Stimulated activated CD8-positive, alpha-beta memory T cell treated with anti-CD3 and anti-CD28 coated beads, Interleukin-7, amount 100 ng/mL, for 1 hour (primary cell): ENCODE measurements at places on chromosomes 4 and X.
A peak's percentile ranks its signal among the peaks of the same experiment; 100 is the strongest.

- DNase-seq: no peak
Observed at GRCh38 chrX:109472939-109473735, 8.7 kb downstream of the GUCY2F start.

GRCh38 chr4:34921391-34921790 is 1322.9 kb downstream of the ARAP2 start:
- no peak for DNase-seq

DNA sequence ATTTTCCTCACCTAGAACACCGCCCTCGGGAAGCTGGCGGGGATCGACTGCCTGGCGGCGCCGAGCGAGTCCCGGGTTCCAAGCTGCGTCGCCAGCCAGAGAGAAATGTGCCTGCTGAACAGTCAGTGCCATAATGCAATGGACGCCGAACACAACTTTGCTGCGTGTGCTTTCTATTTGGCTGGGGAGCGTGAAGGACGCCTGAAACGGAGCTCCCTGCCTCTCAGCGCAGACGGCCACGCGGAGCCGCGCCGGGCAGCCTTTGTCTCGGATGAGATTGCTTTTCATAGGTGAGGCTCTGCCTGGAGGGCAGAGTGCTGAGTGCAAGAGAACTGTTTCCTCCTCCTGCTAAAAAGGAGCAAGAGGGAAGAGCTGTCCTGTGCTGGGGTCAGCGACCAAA is 107.7 kb upstream of the BCOR start:
- no peak for DNase-seq

GRCh38 chrX:11363069-11363594 is 69.9 kb downstream of the AMELX start:
- DNase-seq: no peak

GRCh38 chr4:42420140-42420539 is 22.9 kb downstream of the SHISA3 start:
- no peak for DNase-seq

DNA sequence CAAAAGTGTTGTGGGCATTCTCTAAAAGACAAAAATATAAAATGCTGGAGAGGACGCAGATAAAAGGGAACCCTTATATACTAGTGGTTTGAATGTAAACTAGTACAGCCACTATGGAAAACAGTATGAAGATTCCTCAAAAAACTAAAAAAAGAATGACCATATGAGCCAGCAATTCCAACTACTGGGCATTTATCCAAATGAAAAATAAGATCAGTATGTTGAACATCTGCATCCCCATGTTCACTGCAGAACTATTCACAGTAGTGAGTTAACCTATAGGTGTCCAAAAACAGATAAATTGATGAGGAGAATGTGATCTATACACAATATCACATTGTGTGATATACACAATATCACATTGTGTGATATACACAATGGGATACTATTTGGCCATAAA is 1615.3 kb downstream of the PCDH18 start:
- no peak for DNase-seq

GRCh38 chr4:148154769-148155168 is 287.4 kb downstream of the NR3C2 start:
- no peak for DNase-seq

GRCh38 chr4:79759793-79760192 is 313.2 kb downstream of the ANTXR2 start:
- no peak for DNase-seq

- no peak for DNase-seq
Observed at GRCh38 chr4:10311939-10312338, 145.3 kb downstream of the ZNF518B start.

- DNase-seq: no peak
Observed at GRCh38 chr4:169305651-169306050, 34.9 kb upstream of the SH3RF1 start.

- no peak for DNase-seq
Observed at GRCh38 chr4:15936495-15936894, 2.0 kb downstream of the FGFBP1 start.

GRCh38 chr4:87423317-87424098 is 1.1 kb downstream of the NUDT9 start:
- no peak for DNase-seq

DNA sequence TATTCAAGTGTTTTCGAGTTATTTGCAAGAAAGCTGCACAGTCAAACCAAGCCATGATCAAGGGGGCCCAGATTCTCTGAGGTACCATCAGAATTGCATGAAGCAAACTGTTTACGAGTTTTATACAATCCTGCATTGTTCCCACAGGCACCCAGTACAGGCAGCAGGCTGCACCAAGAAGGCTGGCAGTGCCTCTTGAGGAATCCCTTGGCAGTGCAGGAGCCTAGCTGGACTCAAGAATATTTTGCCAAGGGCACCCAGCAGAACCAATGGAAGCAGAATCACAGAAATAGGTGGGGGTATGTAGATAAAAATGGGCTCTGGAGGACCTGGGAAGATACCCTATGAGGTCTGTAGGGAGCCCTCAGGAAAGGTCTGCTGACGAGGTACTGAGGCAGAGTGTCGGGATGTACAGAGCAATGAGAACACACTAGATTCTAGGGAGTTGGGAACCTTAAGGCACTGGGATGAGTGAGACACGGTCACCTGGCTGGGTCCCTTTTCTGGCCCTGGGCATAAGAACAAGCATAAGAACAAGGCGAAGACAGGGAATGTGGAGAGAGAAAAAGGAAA is 2.5 kb upstream of the PLP1 start:
- no peak for DNase-seq

GRCh38 chrX:83934220-83934619 is 73.3 kb downstream of the CYLC1 start:
- DNase-seq: no peak

DNA sequence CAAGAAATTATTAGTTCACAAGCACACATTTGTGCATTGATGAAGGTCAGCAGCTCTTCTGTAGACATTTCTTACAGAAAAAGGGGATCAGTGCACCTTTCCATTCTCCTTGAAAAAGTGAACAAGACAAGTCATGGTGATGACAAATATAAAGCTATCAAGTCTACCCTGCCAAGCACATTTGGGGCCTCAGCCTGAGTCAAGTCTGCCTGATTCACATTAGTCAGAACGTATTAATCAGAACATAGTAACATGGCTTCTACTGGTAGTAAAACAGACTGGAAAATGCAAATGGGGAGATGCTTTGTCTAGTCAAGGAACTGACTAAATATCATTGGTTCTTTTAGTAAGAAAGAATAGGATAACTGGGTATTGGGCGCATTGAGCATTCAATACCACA is 2305.1 kb downstream of the PCDH7 start:
- no peak for DNase-seq

DNA sequence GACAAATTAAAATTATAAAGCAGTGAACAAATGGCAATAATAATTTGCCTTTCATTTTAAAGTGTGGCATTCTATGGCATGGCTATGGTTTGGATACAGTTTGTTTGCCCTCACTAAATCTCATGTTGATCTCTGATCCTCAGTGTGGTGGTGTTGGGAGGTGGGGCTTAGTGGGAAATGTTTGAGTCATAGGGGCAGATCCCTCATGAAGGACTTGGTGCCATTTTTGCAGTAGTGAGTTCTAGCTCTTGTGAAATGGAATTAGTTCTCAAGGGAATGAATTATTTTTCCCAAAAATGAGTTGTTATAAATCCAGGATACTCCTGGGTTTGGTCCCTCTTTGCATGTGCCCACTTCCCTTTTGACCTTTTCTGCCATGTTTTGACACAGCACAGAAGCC is 181.4 kb downstream of the AMELX start:
- DNase-seq: no peak

GRCh38 chr4:176193938-176194337 is 1.4 kb downstream of the SPATA4 start:
- DNase-seq: no peak

- no peak for DNase-seq
Observed at GRCh38 chrX:99397879-99398278, 1012.2 kb downstream of the PCDH19 start.

DNA sequence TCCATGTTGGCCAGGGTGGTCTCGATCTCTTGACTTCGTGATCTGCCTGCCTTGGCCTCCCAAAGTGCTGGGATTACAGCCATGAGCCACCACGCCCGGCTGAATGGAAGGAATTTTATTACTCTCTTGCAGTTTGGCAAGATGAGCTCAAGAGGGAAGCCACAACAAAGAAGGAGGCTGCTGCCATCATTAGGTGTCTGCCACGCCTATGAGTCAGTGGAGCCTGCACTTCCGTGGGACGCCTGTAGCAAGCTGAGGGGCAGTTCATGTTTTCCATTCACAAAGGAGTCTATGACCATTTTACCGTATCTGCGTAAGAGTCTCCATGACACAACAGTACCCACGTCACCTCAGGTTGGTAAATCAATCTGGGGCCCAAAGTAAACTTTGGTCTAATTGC is 51.2 kb upstream of the CHRNA9 start:
- DNase-seq: peak; percentile 49

DNA sequence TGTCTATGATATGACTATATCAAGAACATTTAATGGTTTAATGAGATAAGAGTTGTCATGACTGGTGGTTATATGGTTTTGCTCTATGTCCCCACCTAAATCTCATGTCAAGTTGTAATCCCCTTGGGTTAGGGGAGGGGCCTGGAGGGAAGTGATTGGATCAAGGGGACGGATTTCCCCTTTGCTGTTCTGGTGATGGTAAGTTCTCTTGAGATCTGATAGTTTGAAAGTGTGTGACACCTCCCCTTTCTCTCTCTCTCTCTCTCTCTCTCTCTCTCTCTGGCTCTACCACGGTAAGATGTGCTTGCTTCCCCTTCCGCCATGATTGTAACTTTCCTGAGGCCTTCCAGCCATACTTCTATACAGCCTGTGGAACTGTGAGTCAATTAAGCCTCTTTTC is 803.4 kb downstream of the TRIML1 start:
- DNase-seq: no peak

DNA sequence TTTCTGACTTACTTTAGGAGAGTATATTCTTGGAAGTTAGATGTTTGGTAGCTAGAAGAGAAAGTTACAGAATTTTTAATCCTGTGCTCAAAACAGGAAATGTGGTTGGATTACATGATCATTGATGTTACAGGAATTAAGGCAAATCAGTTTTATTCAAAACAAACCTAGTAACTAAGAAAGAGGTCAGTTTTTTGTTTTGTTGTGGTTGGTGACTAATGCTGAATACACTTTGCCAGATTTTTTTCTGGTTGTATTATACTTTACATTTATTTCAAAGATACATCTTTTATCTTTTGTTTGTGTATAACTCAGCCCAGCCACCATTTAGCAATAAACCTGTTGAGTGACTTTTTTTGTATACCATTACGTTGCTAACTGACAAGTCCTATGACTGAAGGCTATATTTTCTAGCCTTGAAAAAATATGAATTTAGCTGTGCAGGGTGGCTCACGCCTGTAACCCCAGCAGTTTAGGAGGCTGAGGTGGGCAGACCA is 116.7 kb downstream of the KLHL8 start:
- no peak for DNase-seq

- no peak for DNase-seq
Observed at GRCh38 chr4:168735735-168736134, 238.9 kb downstream of the PALLD start.

GRCh38 chr4:24001486-24002329 is 111.9 kb upstream of the PPARGC1A start:
- DNase-seq: no peak

- DNase-seq: no peak
Observed at GRCh38 chr4:141246243-141246642, 25.5 kb downstream of the ZNF330 start.

DNA sequence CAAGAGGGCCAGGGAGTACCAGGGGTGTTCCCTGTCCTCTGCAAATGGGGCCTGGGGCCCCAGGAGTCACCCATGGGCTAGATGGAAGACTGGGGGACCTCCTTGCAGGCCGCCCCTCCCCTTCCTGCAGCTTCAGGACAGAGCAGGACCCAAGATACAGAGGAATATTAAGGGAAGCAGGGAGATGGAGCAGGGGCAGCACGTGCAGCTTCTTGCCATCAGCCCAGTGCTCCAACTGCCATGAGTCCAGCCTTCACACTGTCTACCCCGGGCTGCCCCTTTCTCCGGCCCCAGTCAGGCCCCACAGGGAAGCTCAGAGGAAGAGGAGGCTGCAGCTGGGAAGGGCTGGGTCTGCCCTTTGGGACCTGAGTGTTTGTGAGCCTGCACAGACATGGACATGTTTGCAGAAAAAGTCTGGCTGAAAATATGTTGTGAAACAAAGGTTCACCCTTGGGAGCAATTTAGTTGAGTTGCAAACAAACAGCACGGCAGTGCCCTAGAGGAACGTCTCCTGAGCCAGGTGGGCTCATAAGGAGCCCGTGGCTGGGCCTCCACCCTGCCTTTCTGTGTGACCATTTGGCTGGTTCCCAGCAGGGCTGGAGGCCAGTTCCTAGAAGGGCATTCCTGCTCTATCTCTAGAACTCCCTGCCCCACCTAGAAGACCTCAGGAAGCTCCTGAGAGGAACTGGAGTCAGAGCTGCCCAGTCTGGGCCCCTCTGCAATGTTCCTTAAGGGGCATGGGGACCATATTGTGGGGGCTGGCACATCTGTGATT is 8.9 kb downstream of the FATE1 start:
- DNase-seq: no peak

- no peak for DNase-seq
Observed at GRCh38 chr4:38943343-38943742, 75.7 kb downstream of the FAM114A1 start.

DNA sequence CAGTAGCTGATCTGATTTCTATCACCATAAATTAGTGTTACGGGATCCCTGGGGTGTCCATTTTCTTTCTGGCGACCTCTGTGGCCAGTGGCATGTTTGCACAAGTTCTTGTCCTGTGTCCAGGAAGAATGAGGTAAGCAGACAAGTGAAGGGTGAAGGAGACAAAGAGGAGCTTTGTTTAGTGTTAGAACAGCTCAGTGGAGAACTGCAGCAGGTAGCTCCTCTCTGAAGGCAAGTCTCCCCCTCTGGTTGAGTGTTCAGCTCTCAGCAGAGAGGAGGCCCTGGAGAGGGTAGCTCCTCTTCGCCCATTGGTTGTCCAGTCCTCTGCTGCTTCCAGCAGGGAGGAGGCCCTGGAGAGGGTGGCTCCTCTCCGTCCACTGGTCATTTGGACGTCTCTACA is 47.2 kb downstream of the DMP1 start:
- DNase-seq: no peak

DNA sequence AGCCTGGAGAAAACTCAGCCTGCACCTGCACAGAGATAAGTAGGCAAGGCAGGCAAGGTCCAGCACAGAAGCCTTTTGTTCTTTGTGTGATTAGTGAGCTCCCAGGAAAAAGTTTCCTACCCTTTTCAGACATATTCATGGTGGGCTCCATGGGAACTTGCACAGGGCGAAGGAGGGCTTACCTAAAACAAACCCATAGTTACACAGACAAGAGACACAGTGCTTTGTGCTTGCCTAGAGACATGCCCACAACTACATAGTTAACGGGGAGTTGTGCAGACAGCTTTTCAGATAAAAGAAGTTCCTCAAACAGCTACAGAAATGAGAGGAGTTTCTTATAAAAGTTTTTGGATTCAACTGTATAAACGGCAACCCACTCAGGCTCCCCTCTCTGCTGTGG is 180.5 kb downstream of the GLUD2 start:
- no peak for DNase-seq
